Immature natural killer cell (primary cell): ENCODE measurements at places on chromosomes 7 and 10. TPM values are rescaled to one million over a fixed set of nuclear protein-coding genes. Genes with fewer than 3 reads are reported as not detected.

The ASB15 gene
- polyA plus RNA-seq = not detected

The TRIP6 gene
- polyA plus RNA-seq = not detected

The AZGP1 gene
- polyA plus RNA-seq = not detected

The ANKRD2 gene
- polyA plus RNA-seq = not detected

The ARHGAP19 gene
- 6.7 TPM for polyA plus RNA-seq

The ZNF775 gene
- 3.3 TPM for polyA plus RNA-seq

The DPP6 gene
- not detected for polyA plus RNA-seq

The LLCFC1 gene
- not detected for polyA plus RNA-seq

The LRRC17 gene
- not detected for polyA plus RNA-seq

The GIMAP7 gene
- polyA plus RNA-seq = 285 TPM

The MLXIPL gene
- polyA plus RNA-seq = not detected

The LEP gene
- polyA plus RNA-seq = not detected

The FGFR2 gene
- not detected for polyA plus RNA-seq

The ADCYAP1R1 gene
- not detected for polyA plus RNA-seq

The ZNF438 gene
- polyA plus RNA-seq = 5.0 TPM

The C7orf57 gene
- 0.31 TPM for polyA plus RNA-seq

The UPK3B gene
- not detected for polyA plus RNA-seq

The NFKB2 gene
- 5.0 TPM for polyA plus RNA-seq

The LAMB1 gene
- polyA plus RNA-seq = not detected

The PLEKHS1 gene
- not detected for polyA plus RNA-seq

The SPDYE8 gene
- not detected for polyA plus RNA-seq

The FGFBP3 gene
- polyA plus RNA-seq = 3.1 TPM

The ZNF248 gene
- 2.7 TPM for polyA plus RNA-seq

The COBL gene
- not detected for polyA plus RNA-seq

The POR gene
- 49.5 TPM for polyA plus RNA-seq

The ANKRD30A gene
- polyA plus RNA-seq = not detected

The C1GALT1 gene
- polyA plus RNA-seq = 59.4 TPM

The ASB13 gene
- polyA plus RNA-seq = not detected

The DNAAF5 gene
- polyA plus RNA-seq = 1.3 TPM

The MYL10 gene
- not detected for polyA plus RNA-seq

The MMP21 gene
- polyA plus RNA-seq = not detected

The GPR146 gene
- polyA plus RNA-seq = not detected

The TEX36 gene
- polyA plus RNA-seq = not detected

The SPAG6 gene
- not detected for polyA plus RNA-seq

The CYP3A5 gene
- not detected for polyA plus RNA-seq
